ENCODE measurements at places on chromosomes 3 and 15.
A peak's percentile ranks its signal among the peaks of the same experiment; 100 is the strongest.

DNA sequence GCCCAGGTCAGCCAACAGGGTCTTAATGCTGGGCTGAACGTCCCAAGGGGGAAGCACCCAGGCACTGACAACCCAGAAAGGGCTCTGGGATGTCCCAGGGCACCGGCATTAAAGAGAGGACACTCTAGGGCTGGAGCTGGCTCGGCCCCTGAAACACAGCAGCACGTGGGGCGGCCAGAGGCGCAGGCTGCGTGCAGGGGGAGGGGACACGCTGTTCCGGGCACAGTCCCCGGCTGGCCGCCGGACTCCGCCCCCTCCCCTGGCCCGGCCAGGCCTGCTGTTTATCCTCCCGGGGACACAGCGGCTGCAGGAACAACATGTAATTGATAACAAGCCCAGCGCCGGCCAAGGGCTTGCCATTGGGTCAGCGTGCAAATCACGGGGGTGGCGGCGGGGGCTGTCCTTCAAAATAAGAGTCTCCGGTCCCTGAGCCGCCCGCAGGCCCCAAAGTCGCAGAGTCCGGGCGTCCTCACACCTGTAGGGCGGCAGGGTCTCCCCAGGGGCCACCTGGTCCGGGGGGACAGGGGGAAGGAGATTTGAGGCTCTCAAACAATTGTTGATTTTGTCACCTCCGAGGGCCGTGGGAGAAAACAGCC, 1.3 kb downstream of the KLF15 start:
- peak; percentile 84 for DNase-seq

GRCh38 chr3:73500321-73500720, 124.4 kb downstream of the PDZRN3 start:
- DNase-seq, result no peak

GRCh38 chr3:40847551-40847992, 322.8 kb downstream of the ZNF621 start:
- no peak for DNase-seq

GRCh38 chr3:49842843-49843517, 13.4 kb downstream of the TRAIP start:
- DNase-seq, result no peak

GRCh38 chr3:96986241-96986640, 171.8 kb downstream of the EPHA6 start:
- DNase-seq, result no peak

DNA sequence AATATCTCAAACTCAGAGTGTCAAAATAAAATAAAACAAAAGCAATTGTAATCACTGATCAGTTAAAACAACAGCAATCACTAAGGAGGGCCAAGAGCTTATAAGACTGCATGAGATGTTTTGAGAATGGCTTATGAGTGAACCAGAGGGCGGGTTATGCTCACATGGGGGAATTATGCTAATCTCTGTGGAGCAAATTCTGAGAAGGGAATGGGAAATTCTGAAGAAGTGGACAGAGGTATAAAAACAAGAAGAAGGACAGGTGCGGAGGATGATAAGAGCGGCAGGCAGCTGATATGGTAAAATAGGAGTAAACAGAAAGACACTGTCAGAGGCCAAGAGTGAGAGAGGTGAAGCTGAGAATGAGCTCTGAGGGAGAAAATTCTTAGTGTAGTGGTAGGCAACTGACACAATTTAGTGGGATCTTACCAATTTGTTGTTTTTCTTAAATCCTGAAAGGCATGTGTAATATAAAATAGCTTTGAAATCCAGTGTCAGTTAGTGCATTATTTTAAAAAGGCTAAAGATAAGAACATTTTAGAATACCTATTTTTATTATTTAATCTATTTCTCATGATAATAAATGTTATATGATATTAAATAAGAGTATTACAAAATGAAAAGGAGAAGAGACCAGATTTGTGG, 133.8 kb downstream of the SPATA16 start:
- no peak for DNase-seq

DNA sequence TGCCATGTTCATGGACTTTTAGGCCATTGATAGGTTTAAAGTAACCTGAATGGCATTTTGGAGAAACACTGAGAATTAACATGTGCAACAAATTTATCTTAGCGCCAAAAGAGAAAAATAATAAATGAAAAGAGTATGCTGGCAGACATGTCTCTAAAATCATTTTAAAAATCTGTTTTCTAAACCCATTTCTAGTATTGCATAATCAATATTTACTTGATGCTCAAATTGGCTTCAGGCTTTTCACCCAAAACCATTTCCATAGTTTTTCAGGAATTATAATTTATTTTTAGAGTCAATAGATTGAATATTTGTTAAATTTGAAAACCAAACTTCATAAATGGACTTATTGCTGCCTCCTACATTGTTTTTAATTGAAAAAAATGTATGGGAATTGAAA, 423.0 kb downstream of the PLOD2 start:
- DNase-seq, result no peak

DNA sequence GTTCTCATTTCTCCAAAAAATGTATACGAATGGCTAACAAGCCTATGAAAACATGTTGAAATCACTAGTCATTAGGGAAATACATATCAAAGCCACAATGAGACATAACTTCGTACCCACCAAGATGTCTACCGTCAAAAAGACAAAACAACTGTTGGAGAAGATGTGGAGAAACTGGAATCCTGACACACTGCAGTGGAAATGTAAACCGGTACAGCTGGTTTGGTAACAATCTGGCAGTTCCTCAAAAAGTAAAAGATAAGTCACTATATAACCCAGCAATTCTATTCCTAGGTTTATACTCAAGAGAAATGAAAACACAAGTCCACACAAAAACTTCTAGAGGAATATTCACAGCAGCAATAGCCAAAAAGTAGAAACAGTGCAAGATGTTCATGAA, 7.0 kb downstream of the SCAPER start:
- DNase-seq, result no peak

GRCh38 chr15:94351031-94351535, 119.7 kb downstream of the MCTP2 start:
- no peak for DNase-seq

DNA sequence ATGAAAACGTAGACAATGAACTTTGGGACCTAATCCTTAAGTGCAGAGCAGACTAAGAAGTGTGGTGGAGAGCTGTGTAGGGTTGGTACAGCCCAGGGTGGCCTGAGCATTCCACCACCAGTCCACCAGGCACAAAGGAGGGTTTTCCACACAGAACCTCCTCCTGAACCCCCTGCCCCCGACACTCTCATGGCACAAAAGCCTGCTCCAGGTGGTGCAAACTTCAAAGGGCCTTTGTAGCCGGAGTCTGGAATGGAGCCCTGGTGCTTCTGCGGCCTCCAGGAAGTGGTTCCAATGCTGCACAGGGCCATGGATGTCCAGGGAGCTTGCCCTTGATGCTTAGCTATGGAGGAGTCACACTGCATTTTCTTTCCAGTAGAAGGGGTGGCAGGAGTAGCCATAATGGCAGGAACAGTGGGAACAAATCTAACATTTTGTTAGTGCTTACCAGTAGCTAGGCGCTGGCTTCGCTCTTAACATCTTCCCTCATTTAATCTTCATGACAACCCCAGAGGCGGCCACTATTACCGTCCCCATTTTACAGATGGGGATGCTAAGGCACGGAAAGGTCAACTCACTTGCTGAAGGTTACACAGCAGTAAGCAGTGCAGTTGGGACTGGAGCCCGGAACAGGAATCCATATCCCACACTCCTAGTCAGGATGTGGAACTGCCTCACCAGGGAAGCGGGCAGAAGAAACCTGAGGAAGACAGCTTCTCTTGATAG, 68.6 kb downstream of the LRIG1 start:
- no peak for DNase-seq

GRCh38 chr3:78871048-78871447, 896.8 kb downstream of the ROBO1 start:
- no peak for DNase-seq

DNA sequence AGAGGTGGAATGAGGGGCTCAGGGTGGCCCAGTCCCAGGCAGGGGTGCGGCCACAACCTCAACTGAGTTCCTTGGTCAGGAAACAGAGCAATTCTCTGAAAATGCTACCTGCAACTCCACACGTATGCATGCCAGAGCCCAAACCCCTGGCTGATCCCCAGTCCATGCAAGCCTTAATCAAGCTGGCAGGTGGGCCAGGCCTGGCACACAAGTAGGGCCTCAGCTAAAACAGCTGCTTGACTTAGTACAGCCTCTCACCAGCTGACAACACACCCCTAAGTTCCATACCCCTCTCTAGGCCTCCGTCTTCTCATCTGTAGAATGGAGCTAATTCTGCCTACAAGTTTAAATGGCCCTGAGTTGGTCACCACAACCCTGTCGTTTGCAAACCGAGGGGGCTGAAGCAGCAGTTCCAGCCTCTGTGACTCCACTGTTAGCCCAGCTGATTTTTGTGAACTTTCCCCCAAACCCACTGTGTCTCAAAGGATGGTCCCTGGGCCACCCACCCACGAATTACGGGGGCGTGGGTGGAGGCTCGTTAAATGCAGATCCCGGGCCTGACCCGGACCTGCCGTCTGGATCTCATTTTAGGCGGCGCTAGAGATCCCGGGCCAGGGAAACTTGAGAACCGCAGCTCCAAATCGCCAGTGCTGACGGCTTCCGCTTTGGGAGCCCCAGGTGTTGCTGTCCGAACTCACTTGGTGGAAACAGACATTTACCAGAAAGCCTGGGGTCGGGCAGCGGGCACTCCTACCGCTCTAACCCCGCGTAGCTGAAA, 927 bp downstream of the CHDH start:
- DNase-seq, result no peak

- no peak for DNase-seq
Observed at GRCh38 chr3:14837878-14838258, 19.1 kb downstream of the FGD5 start.

DNA sequence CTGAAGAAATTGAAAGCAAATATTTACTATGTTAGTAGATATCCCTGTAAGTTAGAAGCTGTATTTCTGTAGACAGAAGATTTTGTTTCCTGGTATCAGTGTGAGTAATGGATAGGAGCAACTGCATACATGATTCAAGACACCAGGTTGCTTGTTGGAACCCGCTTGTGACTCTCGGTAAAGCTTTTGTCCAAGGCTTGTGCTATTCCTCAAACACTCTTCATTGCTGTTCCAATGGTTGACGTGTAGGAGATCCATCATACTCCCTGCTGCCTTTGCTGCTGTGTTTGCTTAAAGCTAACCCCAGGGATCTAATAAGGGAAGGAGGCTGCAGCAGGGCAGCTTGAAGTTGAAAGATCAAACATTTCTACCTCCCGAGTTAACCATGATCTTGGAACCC, 160.1 kb downstream of the RSRC1 start:
- DNase-seq, result no peak

DNA sequence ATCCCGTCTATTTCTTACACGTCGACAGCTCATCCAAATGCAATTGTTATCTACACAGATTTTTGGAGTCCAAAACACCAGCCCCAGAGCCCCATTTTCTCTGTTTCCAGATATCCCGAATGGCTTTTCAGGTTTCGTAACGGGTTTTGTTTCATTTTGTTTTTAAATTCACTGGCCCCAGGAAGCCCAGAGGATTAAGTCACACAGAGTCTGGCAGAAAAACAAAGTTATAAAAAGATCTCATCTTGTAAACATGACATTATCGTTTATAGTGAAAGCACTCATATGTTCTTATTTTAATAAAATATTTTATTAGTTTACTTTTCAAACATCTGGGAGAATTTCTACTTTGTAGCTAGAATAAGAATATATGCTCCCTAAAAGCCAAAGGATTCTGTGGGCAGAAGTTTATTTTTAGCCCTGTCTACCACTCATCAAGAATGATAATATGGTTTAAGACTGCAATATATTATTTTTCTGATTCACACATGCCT, 149.3 kb upstream of the SLC2A2 start:
- DNase-seq, result no peak

- DNase-seq, result no peak
Observed at GRCh38 chr15:39432026-39432425, 148.9 kb upstream of the THBS1 start.
